ENCODE measurements at places on chromosomes 1 and 21. TPM values are rescaled to one million over a fixed set of nuclear protein-coding genes. Genes with fewer than 3 reads are reported as not detected.

AMY1C gene
- not detected for total RNA-seq

MYOG gene
- total RNA-seq: not detected

NBPF26 gene
- 38.2 TPM for total RNA-seq

PLA2G2C gene
- total RNA-seq: 0.31 TPM

RGS18 gene
- 6.2 TPM for total RNA-seq

SPATA1 gene
- 2.5 TPM for total RNA-seq

CD5L gene
- total RNA-seq: 0.19 TPM

BMP8A gene
- 1.2 TPM for total RNA-seq

TTC34 gene
- 2.4 TPM for total RNA-seq

XKR8 gene
- 8.2 TPM for total RNA-seq
